ENCODE measurements at places on chromosomes 4 and X. TPM values are rescaled to one million over a fixed set of nuclear protein-coding genes. Genes with fewer than 3 reads are reported as not detected.
A peak's percentile ranks its signal among the peaks of the same experiment; 100 is the strongest.

DNA sequence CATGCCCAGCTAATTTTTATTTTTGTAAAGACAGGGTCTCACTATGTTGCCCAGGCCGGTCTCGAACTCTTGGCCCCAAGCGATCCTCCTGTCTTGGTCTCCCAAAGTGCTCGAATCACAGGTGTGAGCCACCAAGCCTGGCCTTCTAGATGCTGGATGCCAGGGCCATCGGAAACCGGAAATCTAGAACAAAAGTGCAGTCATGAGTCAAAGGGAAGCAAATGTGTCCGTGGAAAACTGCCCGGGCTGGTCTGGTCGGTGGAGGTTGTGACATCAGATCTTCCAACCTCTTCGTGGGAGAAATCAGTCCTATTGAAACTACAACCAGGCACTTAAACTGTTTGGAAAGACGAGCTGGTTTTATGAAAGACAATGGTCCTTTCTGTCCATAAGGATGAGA lies 92.3 kb upstream of the SHOX start:
- H3K4me3 ChIP-seq = no peak overlapping the region
- no peaks in the 10 kb centered on the region for H3K27me3 ChIP-seq
- no peak for DNase-seq
- H3K27ac ChIP-seq = no peak overlapping the region

- no peak for DNase-seq
- H3K36me3 ChIP-seq = no peaks in the 10 kb centered on the region
- no peaks in the 10 kb centered on the region for H3K27me3 ChIP-seq
Observed at GRCh38 chr4:114879916-114880669, 233.3 kb downstream of the NDST4 start.

DNA sequence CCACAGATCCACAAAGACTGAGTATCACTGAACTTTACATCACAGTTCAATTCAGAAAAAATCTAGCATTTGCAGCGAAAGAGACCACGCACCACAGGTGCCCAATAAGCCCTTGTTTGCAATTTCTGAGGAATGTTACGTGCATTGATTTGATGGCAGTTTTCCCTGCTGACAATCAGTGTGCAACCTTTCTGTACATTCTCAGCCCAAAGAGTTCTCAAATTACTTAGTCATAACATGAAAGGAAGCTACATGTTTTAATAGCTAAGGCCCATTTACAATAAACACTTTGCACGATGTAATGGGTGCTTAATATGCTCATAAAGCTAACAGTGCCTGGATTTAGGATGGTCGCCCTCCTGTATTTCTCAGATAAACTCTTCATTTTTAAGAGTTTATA lies 47.9 kb downstream of the PTCHD1 start:
- H3K27ac ChIP-seq = no peak overlapping the region
- no peak for DNase-seq
- no peaks in the 10 kb centered on the region for H3K27me3 ChIP-seq
- H3K36me3 ChIP-seq = no peaks in the 10 kb centered on the region
- no peak overlapping the region for H3K4me3 ChIP-seq

- H3K4me3 ChIP-seq = no peak overlapping the region
- no peak for DNase-seq
- H3K27me3 ChIP-seq = no peaks in the 10 kb centered on the region
- H3K27ac ChIP-seq = no peak overlapping the region
- no peaks in the 10 kb centered on the region for H3K36me3 ChIP-seq
Observed at GRCh38 chr4:36719425-36719824, 438.0 kb downstream of the DTHD1 start.

DNA sequence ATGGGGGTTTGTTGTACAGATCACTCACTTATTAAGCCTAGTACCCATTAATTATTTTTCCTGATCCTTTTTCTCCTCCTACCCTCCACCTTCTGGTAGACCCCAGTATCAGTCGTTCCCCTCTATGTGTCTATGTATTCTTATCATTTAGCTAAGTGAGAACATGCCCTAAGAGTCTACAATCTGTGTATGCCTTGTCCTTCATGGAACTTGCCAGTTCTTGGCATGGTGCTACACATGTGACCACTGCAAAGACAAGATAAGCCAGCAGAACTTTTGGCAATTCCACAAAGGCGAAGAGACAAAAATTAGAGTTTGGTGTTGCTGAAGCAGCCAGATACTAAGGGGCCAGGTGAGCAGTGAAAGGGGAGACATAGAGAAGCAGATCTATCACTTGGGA lies 101.3 kb downstream of the CORIN start:
- no peaks in the 10 kb centered on the region for H3K36me3 ChIP-seq
- no peaks in the 10 kb centered on the region for H3K27me3 ChIP-seq
- no peak overlapping the region for H3K27ac ChIP-seq
- H3K4me1 ChIP-seq = no peaks in the 10 kb centered on the region
- no peak overlapping the region for H3K4me3 ChIP-seq

DNA sequence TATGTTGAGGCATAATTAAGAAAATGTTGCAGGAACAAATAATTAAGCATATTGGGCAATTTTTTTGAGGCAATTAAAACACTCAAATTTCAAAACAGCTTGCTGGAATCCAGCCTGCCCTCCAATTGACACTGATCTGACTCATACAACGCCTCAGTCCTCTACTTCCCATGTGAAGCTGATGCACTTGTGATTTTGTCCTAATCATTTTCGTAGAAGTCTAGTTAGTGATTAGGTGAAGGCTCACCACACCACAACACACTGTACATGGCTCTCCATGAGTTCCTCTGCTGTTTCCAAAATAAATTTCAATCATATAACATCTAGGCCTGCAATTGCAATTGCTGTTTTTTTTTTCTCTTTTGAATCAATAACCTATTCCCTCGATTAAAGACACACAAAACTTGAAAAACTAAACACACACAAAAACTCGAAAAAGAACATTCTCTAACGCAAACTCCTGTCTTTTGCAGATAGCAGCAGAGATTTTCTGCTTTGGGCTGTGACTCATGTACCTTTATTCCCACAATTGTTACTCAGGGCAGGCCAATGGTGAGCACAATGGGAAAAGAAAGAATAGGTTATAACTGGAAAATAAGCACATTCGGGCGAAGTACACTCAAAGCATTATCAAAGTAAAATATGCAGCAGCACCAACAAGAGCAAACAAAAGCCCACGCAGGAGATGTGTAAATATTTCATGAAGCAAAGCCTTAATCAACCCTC lies 1.7 kb downstream of the GPRIN3 start:
- H3K27ac ChIP-seq = no peak overlapping the region
- H3K4me3 ChIP-seq = no peak overlapping the region
- H3K4me1 ChIP-seq = no peaks in the 10 kb centered on the region
- DNase-seq = peak; percentile 31

- no peak overlapping the region for H3K27ac ChIP-seq
- no peaks in the 10 kb centered on the region for H3K36me3 ChIP-seq
- DNase-seq = no peak
- no peak overlapping the region for H3K4me3 ChIP-seq
Observed at GRCh38 chrX:132433001-132433400, 55.8 kb downstream of the MBNL3 start.

DNA sequence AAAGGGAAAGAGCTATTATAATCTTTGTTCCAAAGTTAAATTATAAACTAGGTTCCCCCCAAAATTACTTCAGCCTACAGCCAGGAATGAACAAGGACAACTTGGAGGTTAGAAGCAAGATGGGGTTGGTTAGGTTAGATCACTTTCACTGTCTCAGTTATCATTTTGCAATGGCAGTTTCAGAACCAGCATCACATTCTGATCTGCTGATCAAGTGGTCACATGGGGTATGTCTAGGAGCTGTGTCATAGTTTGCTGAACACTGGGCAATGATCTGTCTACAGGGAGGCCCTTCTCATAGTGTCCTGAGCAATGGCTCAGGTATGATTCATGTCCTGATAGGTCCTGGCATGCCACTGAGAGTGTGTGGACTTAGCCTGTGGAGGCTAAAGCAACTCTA lies 41.6 kb upstream of the XIAP start:
- H3K4me1 ChIP-seq = no peaks in the 10 kb centered on the region
- no peaks in the 10 kb centered on the region for H3K27me3 ChIP-seq
- DNase-seq = peak; percentile 75
- H3K36me3 ChIP-seq = no peaks in the 10 kb centered on the region
- H3K4me3 ChIP-seq = no peak overlapping the region

- no peaks in the 10 kb centered on the region for H3K27me3 ChIP-seq
- no peaks in the 10 kb centered on the region for H3K36me3 ChIP-seq
Observed at GRCh38 chr4:8437281-8437680, 3.2 kb downstream of the ACOX3 start.

DNA sequence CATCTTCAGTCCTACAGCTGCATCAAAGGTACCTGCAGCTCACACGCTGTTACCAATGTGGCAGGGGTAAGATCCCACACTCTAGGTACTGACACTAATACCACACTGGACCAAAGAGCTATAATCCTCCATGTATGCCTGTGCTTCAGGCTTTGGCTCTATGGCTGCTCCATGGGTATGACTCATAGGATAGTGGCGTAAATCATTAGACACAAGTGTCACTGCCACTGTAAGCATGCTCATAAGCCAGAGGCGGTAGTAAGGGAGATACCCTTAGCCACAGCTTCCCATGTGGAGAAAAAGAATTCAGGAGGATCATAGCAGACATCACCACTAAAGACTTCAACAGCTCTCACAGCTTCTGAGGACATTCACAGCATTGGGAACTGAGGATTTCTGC lies 287.5 kb downstream of the ACTRT1 start:
- H3K36me3 ChIP-seq = no peaks in the 10 kb centered on the region
- H3K4me3 ChIP-seq = no peak overlapping the region
- DNase-seq = no peak
- H3K4me1 ChIP-seq = no peaks in the 10 kb centered on the region
- H3K27me3 ChIP-seq = no peaks in the 10 kb centered on the region

DNA sequence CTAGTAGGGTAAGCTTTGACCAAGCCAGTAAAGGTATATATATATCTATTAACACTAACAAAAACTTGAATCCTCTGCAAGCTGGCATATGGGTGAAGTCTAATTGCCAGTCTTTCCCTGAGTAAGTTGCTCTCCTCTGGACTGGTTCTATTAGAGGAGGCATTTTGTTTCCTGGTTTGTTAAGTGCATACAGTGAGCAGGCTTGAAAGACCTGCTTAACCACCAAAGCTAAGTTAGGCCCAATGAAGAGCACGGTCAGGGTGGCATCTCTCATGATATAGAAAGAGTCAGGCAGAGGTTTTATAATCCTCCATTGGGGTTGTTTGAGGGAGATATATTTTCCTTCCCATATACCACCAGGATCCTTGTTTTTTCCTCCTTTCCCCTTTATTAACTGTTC lies 9.6 kb upstream of the AREG start:
- H3K27ac ChIP-seq = no peak overlapping the region
- no peak for DNase-seq
- no peaks in the 10 kb centered on the region for H3K27me3 ChIP-seq
- no peaks in the 10 kb centered on the region for H3K4me1 ChIP-seq
- H3K36me3 ChIP-seq = no peaks in the 10 kb centered on the region

DNA sequence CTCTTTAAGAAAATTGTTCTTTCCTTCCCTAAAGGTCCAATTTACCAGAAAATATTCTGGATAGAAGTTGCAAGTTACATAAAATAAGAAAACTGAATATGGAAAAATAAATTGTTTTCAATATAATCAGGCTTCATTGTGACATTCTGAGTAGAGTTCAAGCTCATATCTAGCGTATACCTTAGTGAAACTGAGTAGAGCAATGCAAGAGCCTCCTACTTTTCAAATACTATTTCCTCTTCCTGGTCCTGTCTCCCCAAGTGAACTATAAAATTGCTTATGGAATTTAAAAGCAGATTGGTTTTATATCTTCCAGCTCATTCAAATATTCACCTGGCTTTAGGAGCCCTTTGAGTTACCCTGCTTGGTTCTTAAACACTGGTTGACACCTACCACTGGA lies 189.3 kb upstream of the GALNT7 start:
- no peaks in the 10 kb centered on the region for H3K27me3 ChIP-seq
- no peak overlapping the region for H3K27ac ChIP-seq
- no peaks in the 10 kb centered on the region for H3K36me3 ChIP-seq
- no peak overlapping the region for H3K4me3 ChIP-seq
- DNase-seq = no peak

GRCh38 chrX:69282893-69283690 lies 117.8 kb upstream of the PJA1 start:
- H3K4me1 ChIP-seq = no peaks in the 10 kb centered on the region
- DNase-seq = no peak
- H3K36me3 ChIP-seq = no peaks in the 10 kb centered on the region
- no peaks in the 10 kb centered on the region for H3K27me3 ChIP-seq
- no peak overlapping the region for H3K27ac ChIP-seq

DNA sequence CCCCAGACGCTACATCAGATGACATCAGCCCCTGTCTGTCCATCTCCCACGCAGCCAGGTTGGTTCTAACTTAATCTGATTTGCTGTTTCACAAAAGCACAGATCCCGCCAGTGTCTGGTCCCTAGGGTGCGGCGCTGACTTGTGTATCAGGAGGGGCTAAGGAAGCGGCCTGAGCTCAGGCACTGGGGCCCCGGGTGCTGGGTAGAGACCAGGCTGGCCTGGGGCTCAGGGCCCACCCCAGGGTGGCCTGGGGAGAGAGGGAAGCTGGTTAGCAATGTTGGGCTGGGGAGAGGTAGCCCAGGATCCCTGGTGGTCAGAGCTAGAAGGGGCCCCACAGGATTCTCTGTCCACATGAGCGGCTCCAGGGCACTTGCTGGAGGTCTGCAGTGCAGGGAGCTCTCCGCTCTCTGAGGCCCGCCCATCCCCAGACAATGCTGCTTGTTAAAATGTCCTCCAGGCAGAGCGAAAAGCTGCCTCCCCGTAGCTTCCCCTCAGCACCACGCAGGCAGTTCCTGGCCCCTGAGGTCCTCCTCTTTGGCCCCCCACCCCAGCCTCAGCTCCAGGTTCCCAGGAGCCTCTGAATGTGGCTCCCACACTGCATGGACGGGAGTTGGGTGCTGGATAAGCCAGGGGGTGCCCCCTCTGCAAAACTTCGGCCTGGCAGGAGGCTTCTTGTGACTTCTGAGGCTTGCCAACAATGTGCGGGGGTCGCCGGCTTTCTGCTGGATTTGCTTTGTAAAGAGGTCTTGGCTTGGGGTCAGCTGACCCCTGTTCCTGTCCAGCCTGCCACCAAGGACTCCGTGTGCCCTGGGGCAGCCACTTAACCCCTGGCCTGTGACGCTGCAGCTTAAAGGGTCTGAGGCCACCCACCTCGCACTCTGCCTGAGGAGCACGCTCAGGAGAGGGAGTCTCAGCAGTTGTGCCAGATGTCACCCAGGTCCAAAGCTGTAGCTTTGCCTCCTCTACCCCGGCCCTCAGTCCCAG lies 112.9 kb downstream of the CPZ start:
- DNase-seq = no peak
- H3K4me1 ChIP-seq = no peaks in the 10 kb centered on the region
- H3K27ac ChIP-seq = no peak overlapping the region
- H3K4me3 ChIP-seq = no peak overlapping the region

GRCh38 chrX:129696463-129697155 lies 41.9 kb upstream of the APLN start:
- no peak overlapping the region for H3K4me3 ChIP-seq
- no peak overlapping the region for H3K27ac ChIP-seq
- DNase-seq = no peak
- no peaks in the 10 kb centered on the region for H3K27me3 ChIP-seq

SHISA3 gene
- 0.33 TPM for total RNA-seq

POU4F2 gene
- total RNA-seq = not detected

VCX2 gene
- total RNA-seq = not detected

MAP9 gene
- 12.6 TPM for total RNA-seq
